ENCODE measurements at places on chromosomes 6 and 20. TPM values are rescaled to one million over a fixed set of nuclear protein-coding genes. Genes with fewer than 3 reads are reported as not detected.

GRCh38 chr20:41577129-41578009, 40.8 kb downstream of the CHD6 start:
- DNase-seq, result no peak

The KIAA1755 gene
- polyA plus RNA-seq, result 9.7 TPM

The ROS1 gene
- polyA plus RNA-seq, result 0.29 TPM

The ZBTB9 gene
- 5.7 TPM for polyA plus RNA-seq

DNA sequence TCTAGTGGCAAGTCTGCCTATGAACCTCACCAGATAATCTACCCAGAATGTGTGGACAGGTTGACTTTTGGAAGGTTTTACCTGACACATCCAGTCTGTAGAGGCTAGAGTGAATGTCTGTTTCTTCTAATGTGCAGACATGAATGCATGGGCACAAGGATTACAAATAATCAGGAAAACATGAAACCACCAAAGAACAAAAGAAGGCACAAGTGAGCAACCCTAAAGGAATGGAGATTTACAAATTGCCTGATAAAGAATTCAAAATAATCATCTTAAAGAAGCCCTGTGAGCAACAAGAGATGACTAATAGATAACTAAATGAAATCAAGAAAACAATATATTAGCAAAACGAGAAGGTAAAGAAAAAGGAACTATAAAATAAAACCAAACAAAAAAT, 876.1 kb upstream of the ADGRB3 start:
- DNase-seq, result no peak

DNA sequence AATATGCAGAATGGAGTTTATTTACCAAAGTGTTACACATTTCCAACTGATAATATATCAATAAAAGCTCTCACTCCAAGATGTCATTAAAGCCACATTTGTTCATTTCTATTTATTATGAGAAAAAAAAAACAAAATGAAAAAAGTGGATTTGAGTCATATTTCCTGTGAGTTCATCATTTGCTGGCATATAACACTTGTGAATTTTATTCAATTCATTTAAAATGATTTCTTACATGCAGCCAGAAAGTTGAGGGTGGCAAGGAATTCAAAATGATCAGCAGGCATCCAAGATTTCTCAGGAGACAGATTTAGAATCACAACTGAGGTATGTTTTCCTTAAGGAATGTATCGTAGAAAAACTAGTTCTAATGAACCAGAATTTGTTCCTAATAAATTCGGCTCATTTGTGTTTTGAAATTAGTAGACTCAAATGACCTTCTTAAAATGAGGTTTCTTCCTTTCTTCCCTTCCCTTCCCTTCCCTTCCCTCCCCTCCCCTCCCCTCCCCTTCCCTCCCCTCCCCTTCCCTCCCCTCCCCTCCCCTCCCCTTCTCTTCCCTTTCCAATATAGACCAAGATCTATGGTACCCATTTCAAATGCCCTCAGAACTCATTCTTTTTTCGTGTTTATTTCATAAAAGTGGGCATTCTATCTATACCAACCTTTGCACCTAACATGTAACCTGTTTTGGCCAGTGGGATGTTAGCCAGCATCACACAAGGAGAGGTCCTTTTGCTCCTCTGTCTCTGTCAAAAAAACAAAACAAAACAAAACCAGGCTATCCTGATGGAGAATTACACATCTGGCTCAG, 357.9 kb upstream of the TSHZ2 start:
- DNase-seq, result no peak

GRCh38 chr6:37433657-37434271, 743 bp downstream of the CMTR1 start:
- DNase-seq, result no peak

- DNase-seq, result no peak
Observed at GRCh38 chr6:6843057-6843627, 254.6 kb downstream of the LY86 start.

The NNAT gene
- not detected for polyA plus RNA-seq

GRCh38 chr6:55495277-55495676, 83.7 kb downstream of the HMGCLL1 start:
- DNase-seq, result no peak

Data from BJ (cell line).